Activated T-cell treated with anti-CD3 and anti-CD28 coated beads, Interleukin-2, amount 50 U/mL, for 48 hours (primary cell): ENCODE measurements at places on chromosomes 4 and X.
A peak's percentile ranks its signal among the peaks of the same experiment; 100 is the strongest.

DNA sequence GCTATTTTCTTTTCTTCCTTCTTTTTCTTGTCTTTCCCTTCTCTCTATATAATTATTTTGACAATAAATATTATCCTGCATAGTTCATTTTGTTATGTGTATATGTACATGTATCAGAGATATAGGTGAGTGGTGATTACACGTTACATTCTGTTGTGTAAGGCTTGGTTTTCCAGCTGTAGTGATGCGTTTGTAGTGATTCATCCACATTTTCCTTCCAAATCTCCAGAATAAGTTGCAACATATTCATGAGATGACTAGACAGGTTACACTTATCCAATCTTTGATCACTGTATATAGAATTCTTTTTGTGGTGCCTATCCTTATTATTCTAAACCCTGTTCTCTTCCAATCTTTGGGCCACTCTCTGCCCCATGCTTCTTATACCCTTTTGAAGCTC, 540.2 kb downstream of the GBA3 start:
- no peak for DNase-seq

DNA sequence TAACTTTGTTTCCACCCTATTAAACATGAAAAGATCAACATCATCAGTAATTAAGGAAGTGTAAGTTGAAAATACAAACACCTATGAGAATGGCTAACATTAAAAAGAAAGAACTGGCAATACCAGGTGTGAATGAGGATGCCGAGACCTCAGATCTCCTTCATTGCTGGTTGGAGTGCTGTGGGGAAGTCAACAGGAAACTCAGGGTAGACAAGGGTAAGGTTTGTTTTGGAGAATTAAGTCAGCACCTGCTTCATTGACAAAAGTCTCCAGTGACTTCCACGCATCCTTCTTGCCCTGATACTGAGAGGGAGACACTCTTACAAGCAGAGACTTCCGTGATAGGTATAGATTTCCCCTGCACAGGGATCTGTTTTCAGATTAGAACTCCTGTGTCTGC, 106.1 kb downstream of the IRF2 start:
- no peak for DNase-seq

- DNase-seq, result no peak
Observed at GRCh38 chrX:97026406-97026805, 142.7 kb downstream of the RPA4 start.

GRCh38 chr4:109729718-109730618, at the start of gene PLA2G12A:
Gene PLA2G12A (minus strand): TSS chr4:109730070. CDS start chr4:109729809, 261 bp downstream.
- peak; percentile 78 for DNase-seq

- no peak for DNase-seq
Observed at GRCh38 chr4:19850909-19851308, 400.8 kb upstream of the SLIT2 start.

GRCh38 chr4:16779028-16779675, 119.3 kb downstream of the LDB2 start:
- DNase-seq, result no peak

- no peak for DNase-seq
Observed at GRCh38 chr4:142367418-142368180, 478.5 kb downstream of the INPP4B start.

- DNase-seq, result no peak
Observed at GRCh38 chr4:24209131-24209530, 319.3 kb upstream of the PPARGC1A start.

GRCh38 chr4:52554612-52555355, 104.3 kb downstream of the USP46 start:
- DNase-seq, result no peak

GRCh38 chr4:77582711-77583110, 22.9 kb upstream of the CXCL13 start:
- DNase-seq, result no peak

DNA sequence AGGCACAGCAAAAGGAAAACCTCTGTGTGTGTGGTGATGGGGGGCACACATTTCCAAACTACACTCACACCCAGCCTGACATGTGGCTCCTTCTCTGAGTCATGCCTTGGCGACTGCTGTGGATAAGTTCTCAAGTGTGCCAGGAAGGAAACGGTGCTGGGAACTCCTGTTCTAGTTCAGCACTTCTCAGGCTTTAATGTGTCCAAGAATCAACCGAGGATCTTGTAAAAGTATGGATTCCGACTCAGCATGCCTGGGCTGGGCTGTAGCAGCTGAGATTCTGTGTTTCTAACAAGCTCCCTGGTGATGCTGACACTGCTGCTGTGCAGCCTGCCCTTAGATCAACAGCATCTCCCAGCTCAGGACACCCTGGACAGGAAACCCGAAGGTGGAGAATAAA, 20.2 kb downstream of the CLNK start:
- no peak for DNase-seq

DNA sequence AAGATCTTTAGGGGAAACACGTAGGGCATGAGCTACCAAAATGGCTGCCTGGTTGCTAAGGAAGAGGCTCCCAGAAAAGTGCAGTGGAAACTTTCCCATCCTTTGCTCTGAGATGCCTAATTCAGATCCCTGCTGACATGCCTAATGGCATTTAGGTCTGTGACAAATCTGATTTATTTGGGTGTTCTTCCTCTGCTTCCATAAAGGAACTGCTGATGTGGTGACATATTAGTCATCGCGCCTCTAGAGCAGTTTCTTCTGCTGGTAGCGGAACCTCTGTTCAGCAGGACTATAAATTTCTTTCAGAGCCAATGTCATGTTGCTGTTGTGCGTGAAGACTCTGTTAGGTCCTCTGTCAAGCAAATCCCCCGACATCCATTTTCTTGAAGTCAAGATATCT, 310.0 kb downstream of the PDHA2 start:
- no peak for DNase-seq

DNA sequence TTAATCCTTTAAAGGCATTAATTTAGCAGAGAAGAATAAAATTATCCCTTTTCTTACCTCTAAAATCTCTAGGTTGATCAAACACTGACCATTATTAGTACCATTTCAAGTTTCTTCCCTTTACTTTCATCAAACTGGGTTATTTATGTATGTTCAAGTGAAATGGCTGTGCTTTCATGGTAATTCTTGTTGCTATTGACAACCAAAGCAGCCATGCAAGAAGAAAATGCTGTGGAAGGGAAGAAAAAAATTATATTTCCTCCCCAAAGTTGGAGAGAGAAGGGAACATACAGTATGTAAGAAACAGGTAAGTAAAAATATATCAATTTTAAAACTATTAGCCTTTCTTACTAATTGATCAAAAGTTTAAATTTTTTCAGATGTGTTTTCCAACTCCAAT, 16.2 kb downstream of the NPNT start:
- DNase-seq, result no peak

DNA sequence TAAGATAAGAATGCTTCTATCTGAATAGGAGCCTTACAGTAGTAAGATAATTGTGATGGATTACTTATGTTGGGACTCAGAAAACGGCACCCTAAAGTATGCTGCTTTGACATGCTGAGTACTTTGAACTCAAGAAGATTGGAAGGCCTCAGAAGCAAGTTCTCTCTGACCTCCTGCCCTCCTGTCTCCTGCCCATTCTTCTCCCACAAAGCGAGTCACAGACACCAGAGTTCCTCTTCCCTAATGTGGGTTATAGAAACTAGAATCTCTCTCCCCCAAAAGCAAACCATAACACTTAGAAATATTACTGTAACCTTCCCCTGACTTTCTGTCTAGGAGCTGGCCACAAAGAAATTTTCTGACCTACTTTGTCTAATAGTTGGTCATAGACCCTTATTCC, 76.5 kb downstream of the DDIT4L start:
- no peak for DNase-seq

GRCh38 chr4:105236202-105236915, 89.7 kb downstream of the TET2 start:
- no peak for DNase-seq

DNA sequence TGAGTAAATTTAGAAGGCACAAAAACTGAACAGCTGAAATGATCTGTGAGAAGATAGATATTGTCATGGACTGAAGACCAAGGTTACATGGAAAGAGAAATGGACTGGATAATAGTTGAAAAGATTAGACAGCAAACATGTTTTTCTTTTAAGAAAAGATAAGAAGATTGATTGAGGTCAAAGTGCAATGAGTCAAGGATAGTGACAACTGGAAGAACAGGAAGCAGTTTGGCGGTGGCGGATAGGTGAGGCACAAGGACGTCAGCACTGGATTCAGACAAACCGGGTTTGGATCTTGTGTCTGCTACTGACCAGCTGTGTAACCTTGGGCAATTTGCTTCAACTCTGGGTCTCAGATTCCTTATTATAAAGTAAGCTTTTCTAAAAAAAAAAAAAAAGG, 2.0 kb upstream of the HPGD start:
- DNase-seq, result no peak

DNA sequence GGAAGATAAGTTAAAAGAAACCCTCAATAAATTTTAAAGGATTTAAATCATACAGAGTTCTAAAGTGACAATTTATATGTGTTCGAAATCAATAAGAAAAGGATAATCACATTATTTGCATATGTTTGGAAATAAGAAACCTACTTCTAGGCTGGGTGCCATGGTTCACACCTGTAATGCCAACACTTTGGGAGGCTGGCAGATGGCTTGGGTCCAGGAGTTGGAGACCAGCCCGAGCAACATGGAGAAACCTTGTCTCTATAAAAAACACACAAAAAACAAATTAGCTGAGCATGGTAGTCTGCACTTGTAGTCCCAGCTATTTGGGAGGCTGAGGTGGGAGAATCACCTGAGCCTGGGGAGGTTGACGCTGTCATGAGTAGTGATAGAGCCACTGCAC, 8.1 kb upstream of the SAP30 start:
- no peak for DNase-seq

DNA sequence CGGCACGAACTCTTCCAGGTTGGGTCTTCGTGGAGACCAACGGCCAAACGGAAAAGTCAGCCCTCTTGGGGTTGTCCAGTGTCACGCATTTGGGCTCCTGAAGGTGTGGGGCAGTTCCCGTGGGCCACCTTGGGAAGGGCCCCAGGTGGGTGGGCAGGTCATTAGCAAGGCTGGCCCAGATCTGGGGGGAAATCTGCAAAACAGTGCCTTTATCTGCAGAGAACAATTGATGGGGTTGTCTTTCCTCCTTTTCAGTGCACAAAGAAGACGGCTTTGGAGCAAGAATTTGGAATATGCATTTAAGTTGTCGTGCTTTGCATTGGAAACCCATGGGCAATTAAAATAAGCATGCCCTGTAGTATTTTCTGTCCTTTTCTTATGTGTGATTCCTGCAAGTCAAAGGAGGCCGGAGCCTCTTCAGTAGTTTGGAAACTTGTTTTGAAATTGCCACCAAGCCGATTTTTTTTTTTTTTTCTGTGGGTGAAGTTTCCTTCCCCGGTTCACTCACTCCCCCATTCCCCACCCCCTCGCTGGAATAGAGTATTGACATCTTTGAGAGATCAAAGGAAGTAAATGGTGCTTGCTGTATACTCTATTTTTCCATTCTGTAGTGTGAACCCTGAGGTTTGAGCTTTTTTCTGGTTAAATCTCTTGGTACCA, 9.8 kb downstream of the ZIC3 start:
- DNase-seq, result no peak

GRCh38 chrX:33205321-33205720, 6.0 kb downstream of the DMD start:
- DNase-seq, result no peak

- no peak for DNase-seq
Observed at GRCh38 chr4:11546391-11547175, 117.9 kb upstream of the HS3ST1 start.

DNA sequence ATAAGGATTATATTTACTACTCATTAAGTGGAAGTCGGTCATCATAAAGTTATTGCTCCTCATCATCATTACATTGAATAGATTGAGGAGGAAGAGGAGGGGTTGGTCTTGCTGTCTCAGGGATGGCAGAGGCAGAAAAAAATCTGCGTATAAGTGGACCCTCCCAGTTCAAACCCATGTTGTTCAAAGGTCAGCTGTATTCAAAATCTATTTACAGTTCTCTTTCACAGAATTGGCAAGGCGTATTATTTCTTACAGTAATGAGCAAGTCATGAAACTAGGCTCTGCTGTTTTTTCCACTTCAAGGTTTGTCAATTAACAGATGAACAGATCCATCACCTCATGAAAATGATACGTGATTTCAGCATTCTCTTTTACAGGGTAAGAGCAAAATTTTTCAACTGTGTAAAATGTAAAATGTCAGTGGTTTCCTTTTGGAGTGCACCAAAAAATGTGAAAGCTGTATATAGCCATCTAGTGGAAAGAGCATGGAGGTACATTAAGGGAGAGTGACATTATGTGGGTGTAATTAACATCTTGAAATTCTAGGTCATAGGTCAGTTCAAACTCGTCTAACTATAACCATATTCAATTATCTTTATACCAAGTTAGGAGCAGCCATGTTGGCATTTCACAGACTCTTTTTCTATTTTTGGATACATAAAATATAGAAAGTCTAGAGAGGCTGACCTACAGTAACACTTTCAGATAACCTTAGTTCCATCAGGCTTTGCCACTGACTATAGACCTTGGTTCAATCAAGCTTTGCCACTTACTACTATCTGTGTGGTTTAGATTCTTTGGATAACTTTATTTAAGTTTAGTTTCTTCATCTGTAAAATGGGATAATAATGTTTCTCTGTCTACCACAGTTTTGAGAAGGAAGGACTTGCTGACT, 30.1 kb downstream of the NEIL3 start:
- no peak for DNase-seq

- peak; percentile 30 for DNase-seq
Observed at GRCh38 chr4:27084685-27085361, 224.2 kb downstream of the STIM2 start.

DNA sequence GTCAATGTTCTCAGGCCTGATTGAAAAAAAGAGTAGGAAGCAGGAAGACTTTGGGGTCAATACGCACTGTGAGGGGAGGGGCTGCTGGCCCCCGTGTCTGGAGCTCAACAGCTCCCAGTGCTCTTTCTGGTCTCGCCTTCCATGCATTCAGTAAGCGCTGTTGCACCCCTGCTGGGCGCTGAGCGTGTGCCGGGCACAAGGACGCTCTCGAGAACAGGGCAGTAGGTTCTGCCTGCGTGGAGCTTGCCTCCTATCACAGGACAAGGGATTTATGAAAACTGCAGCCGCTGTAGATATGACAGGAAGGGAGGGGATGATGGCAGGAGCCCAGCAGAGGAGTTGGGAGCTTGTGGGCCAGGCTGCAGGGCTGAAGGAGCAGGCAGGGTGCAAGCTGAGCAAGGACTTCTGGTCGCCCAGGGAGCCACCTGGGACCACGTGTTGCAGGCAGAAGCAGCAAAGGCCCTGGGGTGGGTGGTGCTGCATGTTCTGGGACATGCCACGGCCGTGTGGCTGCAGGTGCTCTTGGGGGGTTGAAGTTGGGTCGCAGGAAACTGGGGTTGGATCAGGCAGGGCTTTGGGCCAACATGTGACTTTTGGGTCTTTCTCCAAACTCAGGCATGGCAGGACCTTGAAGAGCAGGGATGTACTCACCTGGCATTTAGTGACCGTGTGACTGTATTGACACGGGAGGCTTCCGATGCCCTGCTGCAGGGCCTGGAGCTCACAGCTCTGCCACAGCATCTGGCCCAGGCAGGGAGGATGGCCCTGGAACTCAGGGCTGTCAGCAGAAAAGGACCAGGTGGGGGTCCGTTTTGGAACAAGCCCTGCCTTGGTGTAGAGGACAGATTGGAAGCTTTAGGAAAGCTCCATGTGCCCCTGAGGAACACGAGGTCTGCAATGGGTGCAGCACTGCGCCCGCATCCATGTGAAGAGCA, 97.9 kb downstream of the CPZ start:
- DNase-seq, result no peak
